Activated naive CD4-positive, alpha-beta T cell treated with anti-CD3 and anti-CD28 coated beads for 36 hours (primary cell): ENCODE measurements at places on chromosomes 2 and 18. TPM values are rescaled to one million over a fixed set of nuclear protein-coding genes. Genes with fewer than 3 reads are reported as not detected.

DNA sequence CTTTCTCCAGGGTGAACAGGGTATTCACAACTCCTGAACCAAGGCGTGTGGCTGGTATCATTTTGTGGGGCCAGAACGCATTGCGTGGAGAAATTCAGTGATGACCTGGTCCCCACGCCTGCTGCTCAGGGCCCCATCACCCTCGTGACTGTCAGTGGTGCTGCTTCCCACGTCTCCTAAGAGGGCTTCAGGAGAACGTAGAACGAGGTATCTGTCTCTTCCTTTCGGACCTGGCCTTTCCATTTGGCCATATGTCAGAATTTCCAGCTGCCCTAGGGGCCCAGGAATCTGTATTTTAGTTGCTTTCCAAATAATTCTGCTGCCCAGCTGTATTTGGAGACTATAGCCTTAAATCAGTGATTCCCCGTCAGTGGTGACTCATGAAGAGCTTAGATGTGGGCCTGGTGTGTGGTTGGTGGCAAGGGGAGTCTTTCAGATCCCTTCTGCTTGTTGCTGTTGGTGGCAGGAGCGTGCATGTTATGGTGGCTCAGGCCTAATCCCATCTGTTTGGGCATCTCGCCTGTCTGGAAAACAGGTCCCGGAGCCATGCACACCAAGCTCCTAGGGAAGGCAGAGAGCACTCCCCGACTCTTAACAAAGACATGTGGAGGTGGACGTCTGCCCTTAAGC is 56.4 kb downstream of the NPAS2 start:
- DNase-seq = peak; percentile 56

DNA sequence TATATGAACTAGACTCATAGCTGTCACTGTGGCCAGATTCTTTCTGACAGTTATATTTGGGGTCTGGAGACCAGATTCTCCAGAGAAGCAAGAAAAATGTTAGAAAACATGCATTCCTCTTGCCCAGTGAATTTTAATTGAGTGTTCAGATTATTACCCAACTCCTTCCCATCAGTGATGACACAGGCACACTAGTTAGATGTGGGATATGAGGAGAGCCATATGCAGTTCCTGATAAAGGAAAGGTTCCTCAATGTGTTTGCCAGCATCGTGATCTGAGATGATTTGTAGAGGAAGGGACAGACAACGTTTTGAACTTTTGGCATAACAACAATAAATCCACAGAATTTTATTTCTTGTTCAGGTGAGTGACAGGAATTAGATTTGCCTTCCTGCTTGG is 308.6 kb downstream of the PIEZO2 start:
- no peak for DNase-seq

PLEKHH2 gene
- 0.64 TPM for total RNA-seq

DNA sequence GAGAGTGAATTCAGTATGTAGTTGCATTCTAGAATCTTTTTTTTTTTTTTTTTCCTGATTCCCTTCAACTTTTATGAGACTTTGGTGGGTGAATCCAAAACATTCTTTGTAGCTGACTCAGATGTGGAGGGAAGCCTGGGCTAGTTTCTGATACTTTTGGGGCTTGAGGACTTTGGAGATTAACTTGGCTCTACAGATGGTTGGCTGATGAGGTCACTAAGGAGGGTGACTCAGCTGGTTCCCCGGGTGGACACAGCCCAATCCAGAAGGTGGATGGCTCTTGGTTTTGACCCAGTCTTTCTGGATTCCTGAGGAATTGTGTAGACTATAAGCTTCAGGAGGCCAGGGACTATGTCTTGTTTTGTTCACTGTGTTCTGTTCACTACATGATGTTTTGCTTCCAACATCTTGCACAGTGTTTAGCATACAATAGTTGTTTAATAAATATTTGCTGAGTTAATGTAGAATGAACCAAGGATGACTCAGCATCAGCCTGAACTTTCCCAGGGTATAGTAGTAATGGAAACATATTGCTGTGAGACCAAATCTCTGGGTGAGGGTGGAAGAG is 30.5 kb downstream of the LAMA3 start:
- no peak for DNase-seq

RNU2-63P gene
- total RNA-seq = 12.6 TPM

- DNase-seq = no peak
Observed at GRCh38 chr2:118967124-118967880, 25.3 kb downstream of the MARCO start.

- DNase-seq = no peak
Observed at GRCh38 chr18:79640875-79641274, 38.7 kb upstream of the CTDP1 start.

GRCh38 chr2:216299588-216299987 is 72.7 kb downstream of the MARCHF4 start:
- DNase-seq = no peak

GRCh38 chr2:39512434-39512935 is 75.4 kb upstream of the MAP4K3 start:
- peak; percentile 42 for DNase-seq

CAVIN2 gene
- not detected for total RNA-seq

DNA sequence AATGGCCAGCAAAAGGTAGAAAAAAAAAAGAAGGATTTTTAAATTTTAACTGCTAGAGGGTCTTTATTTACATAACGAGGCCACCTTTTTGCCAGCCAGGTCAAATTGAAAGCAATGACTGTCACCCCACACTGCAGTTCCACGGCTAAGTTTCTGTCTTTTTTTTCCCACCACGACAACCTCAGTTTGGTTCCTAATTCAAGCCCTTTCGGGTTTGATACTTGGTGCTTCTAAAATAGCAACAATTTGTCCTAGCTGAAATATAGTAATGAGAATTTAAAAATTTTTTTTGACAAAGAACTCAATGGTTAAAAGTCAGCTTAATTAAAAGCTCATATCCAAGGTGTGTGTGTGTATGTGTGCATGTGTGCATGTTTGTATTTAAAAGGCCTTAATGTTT is 16.4 kb upstream of the NMS start:
- no peak for DNase-seq

DNA sequence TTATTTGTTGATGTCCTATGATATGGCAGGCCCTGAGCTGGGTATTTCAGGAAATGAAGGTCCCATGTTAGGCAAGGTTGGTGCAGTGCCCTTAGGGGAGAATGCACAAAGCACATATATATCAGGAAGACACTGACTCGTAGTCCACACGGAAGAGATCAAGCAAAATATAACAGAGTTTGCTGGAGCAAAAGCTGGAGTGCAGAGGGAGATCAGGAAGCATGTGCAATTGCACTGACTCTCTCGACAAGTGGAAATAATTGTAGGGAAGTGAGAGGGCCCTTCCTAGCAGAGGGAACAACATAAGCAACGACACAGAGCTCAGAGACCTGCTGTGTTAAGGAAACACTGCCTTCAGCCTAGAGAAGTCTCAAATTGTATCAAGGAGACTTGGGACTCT is 4.2 kb downstream of the ZNF385B start:
- DNase-seq = no peak

DNA sequence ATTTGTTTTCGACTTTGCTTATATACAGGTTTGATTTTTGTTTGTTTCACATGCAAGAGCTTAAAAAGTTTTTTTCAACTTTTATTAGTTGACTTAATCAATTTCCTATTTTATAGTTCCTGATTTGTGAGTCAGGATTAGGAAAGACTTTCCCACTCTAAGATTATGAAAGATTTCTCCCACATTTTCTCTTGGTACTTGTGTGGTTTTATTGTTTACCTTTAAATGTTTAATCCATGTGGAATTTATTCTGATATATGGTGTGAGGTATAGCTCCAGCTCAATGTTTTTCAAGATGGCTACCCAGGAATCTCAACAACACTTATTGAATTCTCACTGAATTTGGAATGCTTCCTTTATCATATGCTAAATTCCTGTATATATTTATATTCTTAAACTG is 117.8 kb upstream of the LGALSL start:
- DNase-seq = no peak

- no peak for DNase-seq
Observed at GRCh38 chr18:61953161-61953560, 60.4 kb upstream of the RNF152 start.

- DNase-seq = no peak
Observed at GRCh38 chr2:186913870-186914269, 64.9 kb upstream of the ZSWIM2 start.

GRCh38 chr2:186532891-186533290 is 46.8 kb downstream of the ZC3H15 start:
- no peak for DNase-seq

DNA sequence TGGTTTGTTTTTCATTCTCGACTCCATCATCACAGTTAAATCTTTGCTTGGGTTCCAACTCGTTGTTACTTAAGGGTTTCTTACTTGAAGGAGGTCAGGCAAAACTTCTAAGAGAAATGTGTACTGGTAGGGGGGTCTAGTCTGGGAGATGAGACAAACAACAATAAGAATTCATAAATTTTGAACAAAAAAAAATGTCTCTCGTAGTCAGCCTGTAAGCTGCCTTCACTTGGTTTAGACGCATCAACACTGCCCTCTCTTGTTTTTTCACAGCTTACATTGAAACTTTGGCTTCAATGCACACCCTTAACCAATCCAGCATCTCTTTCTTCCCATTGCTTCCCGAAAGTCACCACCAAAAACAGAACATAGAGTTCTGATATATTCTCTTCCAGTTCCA is 576.4 kb upstream of the PIK3C3 start:
- DNase-seq = no peak

PLA2R1 gene
- total RNA-seq = not detected

RBKS gene
- total RNA-seq = 1.1 TPM

AFF3 gene
- total RNA-seq = 1.5 TPM

CD8B2 gene
- not detected for total RNA-seq

DNA sequence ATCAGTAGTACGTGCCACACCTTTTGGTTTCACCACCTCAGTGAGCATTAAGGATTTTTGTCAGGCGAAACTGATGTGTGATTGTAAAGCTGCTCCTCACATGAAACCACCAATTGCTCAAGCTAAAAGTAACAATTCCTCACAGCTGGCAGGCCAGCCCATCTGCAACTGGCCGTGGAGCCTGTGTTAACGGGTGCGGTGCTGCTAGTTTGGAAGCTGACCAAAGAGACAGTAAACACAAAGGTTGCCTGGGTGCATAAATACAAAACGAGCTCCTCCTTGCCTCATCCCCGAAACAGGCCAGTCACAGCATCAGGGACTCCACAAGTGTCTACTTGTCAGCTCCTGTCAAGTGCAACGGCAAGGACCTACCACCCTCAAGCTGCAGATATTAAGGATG is 32.0 kb downstream of the LGALSL start:
- no peak for DNase-seq

GRCh38 chr2:118913131-118913802 is 28.7 kb upstream of the MARCO start:
- no peak for DNase-seq

SLC38A11 gene
- not detected for total RNA-seq

DNA sequence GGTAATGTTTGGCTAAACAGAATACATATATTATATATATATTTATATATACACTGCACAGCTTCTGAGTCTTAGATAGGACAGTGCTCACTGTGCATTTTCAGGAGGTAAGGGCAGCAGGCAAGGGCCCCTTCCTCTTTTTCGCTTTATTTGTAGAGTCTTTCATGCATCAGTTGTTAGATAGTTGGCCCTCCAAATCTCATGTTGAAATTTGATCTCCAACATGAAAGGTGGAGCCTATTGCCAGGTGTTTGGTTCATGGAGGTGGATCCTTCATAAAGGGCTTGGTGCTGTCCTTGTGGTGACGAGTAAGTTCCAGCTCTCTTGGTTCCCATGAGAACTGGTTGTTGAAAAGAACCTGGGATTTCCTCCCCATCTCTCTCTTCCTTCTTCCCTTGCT is 48.1 kb downstream of the TSN start:
- no peak for DNase-seq

DNA sequence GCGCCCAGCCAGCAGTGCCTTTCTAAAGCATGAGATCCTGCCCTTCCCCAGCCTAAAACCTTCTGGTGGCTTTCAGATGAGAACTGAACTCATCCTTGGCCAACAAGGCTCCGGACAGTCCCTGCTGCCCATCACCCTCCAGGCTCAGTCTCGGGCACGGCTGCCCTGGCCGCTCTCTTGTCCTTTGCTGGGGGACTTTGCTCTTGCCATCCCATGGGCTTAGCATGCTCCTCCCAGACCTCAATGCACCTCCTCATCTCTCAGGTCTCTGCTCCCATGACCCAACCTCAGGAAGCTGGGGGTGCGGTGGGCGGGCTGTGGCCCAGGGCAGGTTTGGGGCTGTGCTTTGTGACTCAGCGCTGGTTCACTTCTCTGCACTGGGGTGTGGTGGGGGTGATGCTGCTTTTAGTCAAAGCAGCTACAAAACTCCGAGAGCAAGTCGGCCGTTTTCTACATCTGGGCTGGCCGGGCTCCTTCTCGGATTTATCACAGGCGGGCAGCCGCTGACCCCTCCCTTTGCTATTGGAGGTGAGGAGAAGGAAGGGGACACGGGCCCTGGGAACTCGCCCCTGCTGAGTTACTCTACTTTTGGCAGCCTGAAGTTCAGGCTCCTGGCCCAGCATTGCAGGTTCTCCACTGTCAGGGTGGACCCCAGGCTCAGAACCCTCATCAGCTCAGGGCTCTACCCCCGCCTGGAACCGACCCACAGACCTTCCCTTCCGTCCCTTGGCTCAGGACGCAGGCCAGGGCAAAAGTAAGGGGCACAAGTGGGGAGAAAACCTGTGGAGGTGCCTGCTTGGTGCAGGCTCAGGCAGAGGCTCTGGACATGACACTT is 90.6 kb upstream of the TAF1B start:
- peak; percentile 91 for DNase-seq

DNA sequence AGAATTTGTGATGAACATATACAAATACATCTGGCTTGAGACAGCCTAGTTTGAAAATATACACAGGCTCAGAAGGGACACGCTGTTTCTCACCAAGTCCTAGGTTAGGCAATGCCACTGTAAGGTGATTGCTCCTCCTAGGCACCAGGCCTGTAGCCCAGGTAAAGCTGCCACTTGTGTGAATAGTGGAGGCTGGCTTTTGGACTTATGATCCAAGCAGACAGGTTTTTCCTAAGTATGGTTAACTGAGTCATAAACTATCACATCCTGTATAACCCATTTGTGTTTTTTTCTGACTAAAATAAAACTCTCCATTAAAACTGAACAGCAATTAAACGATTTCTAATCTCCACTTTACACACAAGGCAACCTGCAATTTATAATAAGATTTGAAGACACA is 81.0 kb downstream of the SEMA4F start:
- DNase-seq = no peak

C2orf81 gene
- 3.4 TPM for total RNA-seq

SCN3A gene
- 0.12 TPM for total RNA-seq
